ENCODE measurements at places on chromosomes 16 and 17.

DNA sequence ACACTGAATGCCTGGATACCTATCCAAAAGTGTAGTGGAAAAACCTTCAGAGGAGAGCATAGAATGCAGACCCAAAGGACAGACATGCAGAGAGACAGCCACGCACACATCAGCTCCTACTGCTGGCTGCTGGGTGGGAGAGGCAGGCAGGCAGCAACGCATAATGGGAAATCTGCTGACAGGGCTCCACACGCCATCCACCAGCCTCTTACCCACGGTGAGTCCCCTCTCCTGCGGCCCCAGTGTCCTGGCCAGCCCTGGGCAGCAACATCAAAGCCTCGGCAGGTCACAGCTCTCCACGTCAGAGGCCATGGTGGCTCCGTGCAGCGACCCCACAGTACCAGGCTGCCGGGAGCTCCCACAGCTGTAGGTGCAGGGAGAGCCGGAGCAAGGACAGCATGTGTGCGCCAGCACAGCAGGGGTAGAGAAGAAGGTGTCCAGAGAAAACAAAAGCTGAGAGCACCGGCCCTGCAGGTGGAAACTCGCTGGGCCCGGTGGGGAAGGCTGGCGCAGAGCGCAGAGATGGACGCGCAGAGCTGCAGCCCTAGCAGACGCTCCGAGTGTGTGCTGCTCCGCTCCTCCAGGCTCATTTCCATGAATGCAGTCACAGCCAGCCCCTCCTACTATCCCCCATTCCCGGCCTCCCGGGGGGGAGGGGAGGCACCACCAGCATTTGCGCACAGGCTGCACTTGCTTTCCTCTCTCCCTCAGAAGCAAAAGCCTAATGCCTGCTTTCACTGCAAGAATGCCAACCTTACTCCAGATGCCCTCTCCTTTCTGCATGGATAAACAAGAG lies 58.9 kb downstream of the CYTH1 start:
- DNase-seq: no peak

DNA sequence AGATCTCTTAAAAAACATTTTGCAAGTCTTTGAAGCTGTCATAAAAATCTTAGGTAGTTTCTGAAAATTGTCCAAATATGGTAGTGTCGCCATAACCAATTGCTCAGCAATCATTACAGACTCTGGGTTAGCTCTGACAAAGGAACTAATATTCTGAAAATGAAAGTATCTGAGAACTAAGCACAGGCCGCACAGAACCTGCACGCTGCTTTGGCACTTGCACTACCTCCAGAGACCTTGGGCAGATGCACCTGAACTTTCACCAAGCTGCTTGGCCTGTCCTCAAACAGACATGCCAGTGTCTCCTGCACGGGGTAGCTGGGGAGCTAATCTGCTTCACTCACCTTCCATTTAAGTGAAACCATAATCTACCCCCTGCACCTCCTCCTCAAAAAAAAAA lies 317.0 kb downstream of the MAF start:
- DNase-seq: no peak

DNA sequence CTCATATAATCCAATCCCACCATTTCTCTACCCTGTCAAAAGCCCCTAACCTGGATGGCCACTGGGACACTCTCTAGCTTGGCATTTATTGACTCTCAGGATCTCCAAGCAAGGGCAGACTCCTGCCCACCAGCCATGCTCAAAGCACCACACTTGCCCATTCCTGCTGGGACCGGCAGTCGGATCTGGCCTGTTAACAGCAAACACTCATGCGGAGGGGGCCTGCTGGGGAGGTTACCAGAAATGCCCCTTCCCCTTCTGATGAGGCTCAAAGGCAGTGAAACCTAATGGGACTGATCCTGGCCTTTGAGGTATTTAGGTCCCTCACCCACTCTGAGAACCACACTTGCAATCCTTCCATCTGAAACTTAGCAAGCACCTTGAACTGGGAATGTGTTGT lies 6.5 kb upstream of the CCL1 start:
- no peak for DNase-seq

GRCh38 chr17:8284126-8284525 lies 4.3 kb upstream of the RANGRF start:
- no peak for DNase-seq

DNA sequence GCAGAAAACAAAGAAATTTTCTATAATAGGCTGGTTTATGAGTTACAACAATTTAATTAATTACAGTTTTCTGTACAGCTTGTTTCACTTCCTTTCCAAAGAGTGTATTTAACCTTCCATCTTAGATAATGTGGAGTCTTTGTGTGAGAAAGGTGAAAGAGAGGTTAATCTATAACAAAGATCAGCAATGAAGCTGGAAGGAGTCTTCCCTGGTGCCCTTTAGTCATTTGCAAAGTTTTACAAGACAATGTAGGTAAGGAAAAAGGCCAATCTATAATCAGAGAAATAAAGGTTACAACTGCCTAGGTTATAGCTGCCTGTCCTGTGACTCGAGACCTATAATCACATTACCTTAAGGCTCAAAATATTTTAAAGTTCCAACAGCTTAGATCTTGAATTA lies 142.0 kb downstream of the ZNF18 start:
- DNase-seq: no peak

GRCh38 chr16:80259290-80259805 lies 281.4 kb upstream of the DYNLRB2 start:
- no peak for DNase-seq

DNA sequence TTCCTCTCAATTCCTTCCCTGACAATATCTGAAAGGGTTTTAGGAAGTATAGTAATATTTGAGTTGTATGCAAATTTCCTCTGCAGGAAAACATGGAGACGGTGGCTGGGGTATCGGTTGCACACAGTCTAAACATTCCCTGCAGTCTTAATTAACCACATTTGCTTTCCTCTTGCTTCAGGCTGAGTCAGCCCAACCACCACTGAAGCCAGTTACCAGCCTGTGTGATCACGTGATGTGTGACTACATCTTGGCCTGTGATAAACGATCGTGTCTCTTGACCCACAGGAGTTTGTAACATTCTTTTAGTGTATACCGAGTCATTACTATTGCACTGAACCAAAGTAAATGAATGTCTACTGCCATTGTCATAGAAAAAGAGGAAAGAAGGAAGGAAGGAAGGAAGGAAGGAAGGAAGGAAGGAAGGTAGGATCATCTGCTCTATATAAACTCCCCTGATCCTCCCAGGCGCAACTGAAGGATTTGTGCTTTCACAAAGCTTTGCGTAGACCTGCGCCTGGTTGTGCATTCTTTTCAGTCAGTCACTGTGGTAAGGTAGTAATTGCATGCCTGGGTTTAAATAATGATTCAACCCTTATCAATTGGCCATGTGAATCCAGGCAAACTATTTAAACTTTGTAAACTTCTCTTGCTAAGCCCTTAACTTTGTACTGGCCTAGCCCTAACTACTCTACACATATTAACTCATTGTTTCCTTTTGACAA lies 280.6 kb upstream of the SALL1 start:
- DNase-seq: peak; percentile 91

- DNase-seq: peak; percentile 64
These were observed at the start of gene RASL10B for GRCh38 chr17:35731239-35731916. RASL10B (plus strand) TSS chr17:35731639; CDS start chr17:35735185, 3,546 bp downstream.

DNA sequence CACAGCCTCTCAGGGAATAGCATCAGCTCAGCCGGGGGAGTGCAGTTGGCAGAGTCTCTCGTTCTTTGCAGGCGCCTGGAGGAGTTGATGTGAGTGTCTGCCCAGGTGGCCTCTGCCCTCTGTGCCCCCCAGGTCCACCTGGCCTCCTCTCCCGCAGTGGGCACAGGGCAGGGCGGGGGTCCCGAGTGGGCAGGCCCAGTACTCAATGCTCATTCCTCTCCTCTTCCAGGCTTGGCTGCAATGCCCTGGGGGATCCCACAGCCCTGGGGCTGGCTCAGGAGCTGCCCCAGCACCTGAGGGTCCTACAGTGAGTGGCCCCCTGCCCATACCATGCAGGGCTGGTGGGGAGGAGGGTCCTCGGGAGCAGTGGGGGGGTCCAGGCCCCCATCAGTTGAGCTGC lies 14.7 kb upstream of the CPNE2 start:
- no peak for DNase-seq

DNA sequence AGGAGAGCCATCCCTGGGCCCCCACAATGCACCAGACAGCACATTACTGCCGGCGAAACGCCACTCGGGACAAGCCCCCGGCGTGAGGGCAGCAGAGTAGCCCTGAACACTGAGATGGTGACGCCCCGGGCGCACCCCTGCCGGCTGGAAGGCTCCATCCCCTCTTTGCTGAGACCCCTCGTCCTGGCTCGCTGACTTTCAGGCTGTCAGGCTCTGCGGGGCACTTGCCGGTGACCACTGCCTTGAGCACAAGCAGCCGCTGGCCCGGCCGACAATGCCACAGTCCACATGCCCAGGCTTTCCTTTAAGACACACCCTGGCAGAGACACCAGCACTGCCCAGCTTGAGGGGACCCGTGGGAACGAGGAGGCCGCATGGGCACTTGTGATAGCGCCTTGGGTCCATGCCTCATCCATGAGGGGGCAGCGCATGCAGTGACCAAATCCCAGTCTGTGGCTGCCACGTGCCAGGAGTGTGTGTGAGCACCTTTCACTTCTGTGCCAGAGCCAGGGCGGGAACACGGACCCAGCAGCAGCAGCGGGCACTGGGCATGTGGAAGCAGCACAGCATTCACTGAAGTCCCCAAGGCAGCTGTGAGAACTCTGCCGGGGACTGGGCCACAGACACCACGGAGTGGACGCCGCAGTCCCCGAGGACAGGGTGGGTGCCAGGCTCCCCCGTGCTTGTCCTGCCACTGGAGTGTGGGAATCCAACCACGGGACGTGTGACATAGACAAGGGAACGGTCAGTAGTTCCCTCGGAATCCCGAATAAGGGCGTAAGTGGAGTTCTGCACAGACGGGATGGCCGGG lies 24.5 kb downstream of the NDUFAF8 start:
- DNase-seq: no peak

DNA sequence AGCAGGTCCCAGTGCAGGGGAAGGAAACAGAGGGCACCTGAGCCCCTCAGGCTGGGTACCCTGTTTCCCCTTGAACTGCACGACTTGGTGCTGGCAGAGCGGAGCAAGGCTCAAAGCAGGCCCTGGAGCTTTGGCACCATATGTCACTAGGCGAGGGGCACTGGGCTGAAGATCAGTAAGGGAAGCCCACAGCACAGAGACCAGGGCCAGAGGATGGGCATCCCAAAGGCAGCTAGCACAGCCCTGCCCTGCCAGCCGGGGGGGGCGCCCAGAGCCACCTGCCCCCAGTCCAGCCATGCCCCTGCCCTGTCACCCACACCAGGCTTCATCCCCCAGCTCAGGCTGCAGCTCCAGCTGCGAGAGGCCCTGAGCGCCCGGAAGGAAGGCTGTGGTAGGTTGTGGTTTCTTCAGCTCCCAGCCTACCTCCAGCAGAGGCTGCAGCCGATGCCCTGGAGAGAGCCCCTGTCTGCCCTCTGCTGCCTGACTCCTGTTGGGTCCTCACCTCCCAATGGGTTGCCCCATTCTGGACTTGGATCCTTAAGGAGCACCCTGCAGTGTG lies 10.9 kb downstream of the NHERF1 start:
- no peak for DNase-seq

DNA sequence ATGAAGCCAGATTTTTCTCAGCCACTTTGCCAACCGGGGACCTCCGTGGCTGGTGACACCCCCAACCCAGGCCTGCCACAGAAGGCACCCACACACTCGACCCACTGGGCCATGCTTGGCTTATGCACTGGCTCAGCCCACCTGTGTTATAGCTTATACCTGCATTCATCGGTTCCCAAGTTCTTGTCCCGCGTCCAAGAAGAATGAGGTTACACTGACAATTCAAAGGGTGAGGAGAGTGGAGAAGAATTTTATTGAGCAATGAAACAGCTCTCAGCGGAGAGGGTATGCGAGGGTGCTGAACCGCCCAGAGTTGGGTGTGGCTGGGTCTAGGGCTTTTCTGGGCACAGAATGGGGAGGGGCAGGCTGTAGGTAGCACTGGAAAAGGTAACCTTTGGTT lies 22.2 kb upstream of the CDH15 start:
- no peak for DNase-seq

All from ELR (cell line).